ENCODE measurements at places on chromosomes 3 and 15.

DNA sequence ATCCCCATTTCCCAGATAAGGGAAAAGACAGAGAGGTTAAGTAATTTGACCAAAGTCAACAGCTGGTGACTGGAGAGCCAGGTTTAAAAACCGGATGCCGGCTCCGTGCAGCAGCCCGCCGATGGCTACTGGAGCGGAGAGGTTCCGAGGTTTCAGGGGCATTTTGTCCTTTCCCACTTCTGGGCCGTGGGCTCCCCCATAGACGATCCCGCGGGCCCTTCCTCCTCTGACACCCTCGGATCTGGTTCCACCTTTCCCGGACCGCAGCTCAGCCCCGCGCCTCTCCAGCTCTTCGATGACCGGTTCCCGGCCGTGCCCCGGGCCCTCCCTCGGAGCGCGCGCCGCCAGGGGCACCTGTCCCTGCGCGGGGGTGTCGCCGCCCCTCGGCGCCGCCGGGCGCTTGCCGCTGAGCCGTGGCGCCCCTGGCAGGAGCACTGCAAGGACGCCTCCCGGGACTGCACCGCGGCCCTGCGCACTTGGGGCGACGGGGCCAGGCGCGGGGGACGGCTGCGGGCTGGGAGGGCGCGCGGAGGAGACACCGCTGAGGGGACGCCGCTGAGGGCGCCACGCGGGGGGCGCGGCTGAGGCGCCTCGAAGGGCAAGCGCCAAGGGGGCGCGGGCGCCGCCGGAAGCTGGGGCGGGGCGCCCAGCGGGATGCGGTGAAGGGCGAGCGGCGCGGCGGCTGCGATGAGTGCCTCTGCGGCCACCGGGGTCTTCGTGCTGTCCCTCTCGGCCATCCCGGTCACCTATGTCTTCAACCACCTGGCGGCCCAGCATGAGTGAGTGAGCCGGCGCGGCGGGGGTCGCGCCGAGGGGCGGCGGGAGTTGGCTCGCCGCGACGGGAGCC is at the start of gene TM6SF1:
Gene TM6SF1, plus strand, starts transcription at position 652 of the 847 bp plus-strand sequence. Its CDS starts 36 bp downstream, at position 688.
- no peak for DNase-seq

DNA sequence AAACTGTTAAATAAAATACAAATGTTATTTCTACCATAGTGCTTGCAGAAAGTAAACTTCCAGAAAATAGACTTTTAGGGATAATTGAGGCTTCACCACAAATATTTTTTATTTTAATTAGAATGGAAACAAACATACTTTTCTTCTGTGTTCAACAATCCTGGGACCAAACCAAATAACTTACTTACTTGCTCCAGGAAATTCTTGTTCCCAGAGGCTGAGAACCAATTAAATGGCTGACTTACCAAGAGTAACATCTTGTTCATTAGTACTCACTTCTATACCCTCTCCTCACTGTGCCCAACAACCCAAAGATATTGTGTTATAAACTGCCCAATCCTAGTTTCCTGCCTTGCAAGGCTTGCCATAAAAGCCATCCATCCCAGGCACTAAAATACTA is 172.2 kb upstream of the PFN2 start:
- no peak for DNase-seq

DNA sequence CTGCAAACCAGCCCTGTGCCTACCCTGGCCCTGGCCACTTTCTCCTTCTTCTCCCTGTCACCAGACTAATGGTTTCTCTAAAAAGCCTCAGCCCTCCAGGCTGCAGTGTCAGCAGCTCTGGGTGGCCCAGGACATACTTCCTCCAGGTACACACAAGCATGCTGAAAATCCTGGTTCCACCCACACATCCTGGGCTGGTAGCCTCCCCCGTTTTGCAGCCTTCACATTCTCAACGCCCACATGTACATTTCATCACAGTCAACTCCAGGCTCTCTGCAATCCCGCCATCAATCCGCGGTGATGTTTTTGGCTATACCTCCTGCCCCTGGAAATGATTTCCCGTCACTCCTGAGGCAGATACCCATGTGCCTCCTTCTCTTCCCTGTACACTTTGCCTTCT is 59.4 kb downstream of the MAGEF1 start:
- no peak for DNase-seq

GRCh38 chr3:172065527-172065926 is 26.1 kb downstream of the FNDC3B start:
- peak; percentile 75 for DNase-seq

- DNase-seq: no peak
These were observed 84.5 kb upstream of the HERC1 start for GRCh38 chr15:63918317-63918672.

- DNase-seq: no peak
These were observed 328.9 kb upstream of the TBL1XR1 start for GRCh38 chr3:177525987-177526712.

GRCh38 chr3:138360869-138361525 is 12.6 kb downstream of the MRAS start:
- no peak for DNase-seq

DNA sequence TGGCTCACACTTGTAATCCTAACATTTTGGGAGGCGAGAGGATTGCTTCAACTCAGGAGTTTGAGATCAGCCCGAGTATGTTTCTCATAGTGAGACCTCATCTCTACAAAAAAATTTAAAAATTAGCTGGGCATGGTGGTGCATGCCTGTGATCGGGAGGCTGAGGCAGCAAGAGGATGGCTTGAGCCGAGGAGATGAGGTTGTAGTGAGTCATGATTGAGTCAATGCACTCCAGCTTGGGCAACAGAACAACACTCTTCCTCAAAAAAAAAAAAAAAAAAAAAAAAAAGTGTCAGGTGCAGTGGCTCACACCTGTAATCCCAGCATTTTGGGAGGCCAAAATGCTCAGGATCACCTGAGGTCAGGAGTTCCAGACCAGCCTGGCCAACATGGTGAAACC is 2.4 kb downstream of the RPL39L start:
- DNase-seq: no peak

DNA sequence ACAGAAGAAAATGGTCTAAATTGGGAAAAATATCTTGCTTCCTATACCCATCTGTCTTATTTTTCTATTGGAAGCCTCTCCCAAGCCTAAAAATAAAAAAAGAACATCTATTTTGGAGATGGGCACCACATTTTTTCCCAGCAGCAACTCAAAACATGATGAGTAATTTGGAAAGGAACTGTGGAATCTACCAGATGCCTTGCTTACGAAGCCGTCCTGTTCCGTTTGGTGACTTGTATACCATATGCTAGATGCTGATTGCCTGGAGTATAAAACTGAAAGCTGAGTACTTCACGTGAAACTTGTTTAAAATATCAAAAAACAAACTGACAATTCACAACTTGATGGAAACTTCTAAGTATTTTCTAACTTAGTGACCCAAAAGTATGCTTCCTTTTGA is 491.0 kb downstream of the ROBO2 start:
- no peak for DNase-seq

- no peak for DNase-seq
These were observed 18.2 kb upstream of the ADCY5 start for GRCh38 chr3:123467046-123467445.

DNA sequence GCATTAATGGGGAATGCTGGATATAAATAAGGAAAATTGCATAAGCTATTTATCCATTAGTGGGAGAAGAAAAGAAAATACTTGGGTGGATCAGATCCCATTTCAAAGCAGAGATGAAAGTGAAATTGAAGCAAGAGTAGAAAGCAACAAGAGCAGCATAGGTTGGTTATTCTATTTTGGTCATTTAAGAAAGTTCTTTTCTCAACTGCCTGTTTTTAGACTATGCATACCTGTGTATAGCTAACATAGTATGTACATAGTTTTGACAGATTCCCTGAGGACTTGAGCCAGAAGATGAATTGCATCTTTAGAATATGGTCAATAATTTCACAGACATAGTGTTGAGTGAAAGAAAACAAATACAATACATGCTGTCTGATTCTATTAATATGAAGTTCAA is 29.0 kb upstream of the DENND4A start:
- DNase-seq: no peak

DNA sequence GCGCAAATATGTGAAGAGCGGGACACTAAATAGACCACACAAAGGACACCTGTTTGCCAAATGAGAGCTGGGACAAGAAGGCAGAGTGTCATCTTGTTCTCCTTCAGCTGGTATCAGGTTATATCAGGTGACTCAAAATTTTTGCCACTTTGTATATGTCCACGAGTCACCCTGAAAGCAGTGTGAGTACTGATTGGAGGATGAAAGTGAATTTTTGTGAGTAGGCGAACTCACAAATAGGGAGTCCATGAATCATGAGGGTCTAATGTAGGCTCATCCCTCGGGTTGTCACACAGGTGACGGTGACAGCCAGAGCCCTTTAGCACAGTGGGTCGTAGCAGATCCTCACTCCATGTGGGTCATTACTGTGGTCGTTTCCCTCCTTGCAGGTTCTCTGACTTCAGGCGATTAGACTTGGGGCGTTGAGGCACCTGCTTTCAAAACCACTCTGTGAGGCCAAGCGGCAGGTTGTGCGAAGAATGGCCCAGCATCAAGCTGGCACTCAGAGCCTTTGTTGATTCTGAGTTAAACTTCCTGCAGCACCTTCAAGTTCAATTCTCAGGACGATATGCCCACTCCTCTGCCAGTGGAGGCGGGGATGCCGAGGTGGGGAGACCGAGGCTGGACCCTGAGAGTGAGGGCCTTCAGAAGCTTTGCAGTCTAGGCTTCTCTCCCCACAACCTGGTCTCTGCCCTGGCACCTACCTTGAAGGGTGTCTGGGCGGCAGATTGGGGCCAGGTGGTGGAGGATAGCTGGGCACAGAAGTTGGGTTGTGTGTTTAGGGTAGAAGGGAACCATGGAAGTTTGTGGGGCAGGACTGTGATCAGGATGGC is 173.8 kb downstream of the SMAD6 start:
- DNase-seq: no peak

All from A673 (cell line).